ENCODE measurements at places on chromosomes 5 and 9.
A peak's percentile ranks its signal among the peaks of the same experiment; 100 is the strongest.

DNA sequence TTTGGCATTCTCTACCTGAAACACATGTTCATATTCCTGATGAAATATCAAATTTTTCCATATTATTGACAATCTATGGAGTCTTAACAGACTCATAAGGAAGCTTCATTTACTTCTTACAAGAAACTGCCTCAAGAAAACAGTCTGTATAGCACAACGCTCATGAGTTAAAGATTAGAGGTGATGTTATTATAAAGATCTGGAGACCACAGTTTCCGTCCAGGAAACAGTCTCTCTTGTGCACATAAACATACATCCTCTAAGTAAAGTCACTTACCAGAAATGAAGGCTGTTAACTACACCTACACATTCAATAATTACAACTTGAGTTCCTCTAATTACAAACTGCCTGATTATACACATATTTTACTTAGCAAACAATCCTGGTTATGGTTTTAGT, 86.9 kb downstream of the RAPGEF6 start:
- no peak for DNase-seq

DNA sequence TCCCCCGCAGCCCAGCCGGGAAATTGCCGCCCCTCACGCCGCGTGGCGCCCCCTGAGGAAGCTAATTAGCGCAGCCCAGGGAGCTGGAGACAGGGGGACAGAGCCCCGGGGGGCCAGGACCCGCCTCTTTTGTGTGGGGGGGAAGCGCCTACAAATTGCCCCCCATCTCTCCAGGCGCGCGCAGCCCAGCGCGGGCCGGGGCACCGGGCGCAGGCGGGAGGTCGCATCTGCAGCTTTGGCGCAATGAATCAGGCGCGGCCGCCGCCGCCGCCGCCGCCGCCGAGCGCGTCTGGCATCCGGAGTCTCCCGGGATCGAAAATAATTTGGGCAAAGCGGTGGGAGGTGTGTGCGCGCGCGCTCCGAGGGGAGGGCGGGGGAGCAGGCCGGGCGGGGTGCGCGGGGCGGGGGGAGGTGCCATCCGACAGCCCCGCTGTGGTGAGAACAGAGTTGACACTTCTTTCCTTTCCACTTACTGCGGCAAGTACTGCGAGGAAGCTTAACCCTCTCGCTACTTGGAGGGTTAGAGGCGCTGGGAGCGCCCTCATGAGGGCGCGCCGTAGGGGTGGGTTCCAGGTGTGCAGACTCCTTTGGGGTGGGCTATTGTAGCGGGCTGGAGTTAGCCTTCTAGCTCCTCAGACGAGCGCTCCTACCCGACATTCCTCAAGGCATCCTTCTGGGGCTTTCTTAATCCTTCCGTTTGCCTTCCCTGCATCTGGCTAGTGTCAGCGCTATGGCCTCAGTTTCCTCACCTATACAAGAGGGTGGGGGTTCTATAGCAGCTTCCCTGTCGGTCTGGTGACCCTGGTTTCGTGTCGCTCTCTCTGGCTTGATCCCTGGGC, 63.1 kb downstream of the CXXC5 start:
- DNase-seq: no peak

DNA sequence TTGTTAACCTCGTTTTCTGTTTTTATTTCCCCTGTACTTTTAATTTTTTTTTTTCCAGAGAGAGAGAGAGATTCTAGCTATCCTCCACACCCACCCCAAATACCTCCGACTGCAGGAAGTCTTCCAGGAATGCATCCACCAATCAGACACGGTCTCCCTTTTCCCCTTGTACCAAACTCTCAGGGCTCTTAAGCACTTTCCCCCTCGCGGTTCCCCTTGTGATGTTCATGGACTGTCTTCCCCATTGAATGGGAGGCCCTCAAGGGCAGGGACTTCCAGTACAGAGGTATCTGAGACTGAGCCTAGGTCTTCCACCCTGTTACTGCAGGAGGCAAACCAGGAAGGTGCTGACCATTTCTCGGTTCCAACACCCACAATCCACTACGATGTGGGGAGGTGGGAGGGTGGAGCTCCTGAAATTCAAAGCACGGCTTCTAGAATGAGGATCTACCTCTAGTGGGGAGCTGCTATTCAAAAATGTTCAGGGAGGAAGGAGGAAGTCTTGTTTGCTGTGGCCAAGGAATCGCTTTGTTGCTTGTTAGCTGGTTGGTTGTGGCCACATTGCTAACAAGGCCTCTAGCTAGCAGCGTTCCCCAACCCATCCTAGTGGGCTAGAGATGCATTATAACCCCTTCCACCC, 37.5 kb upstream of the PTGS1 start:
- no peak for DNase-seq

- DNase-seq: no peak
Measured at GRCh38 chr9:123382653-123383511, 26.9 kb downstream of the CRB2 start.

DNA sequence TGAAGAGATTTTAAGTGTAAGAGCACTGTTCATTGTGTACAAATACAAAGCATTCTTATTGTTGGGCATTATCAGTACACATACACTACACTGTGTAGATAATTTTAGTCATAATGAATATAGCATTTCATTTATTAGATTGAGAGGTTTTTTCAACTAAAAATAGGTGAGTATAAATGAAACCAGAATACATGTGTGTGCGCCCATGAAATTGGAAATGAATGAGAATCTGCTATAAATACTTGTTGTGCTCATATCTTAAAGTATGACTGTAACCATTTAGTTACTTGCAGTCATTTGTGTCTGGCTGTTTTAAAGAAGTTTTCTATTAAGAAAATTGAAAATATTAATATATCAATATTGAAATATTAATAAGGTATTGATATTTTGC, 189.0 kb upstream of the MEF2C start:
- no peak for DNase-seq

DNA sequence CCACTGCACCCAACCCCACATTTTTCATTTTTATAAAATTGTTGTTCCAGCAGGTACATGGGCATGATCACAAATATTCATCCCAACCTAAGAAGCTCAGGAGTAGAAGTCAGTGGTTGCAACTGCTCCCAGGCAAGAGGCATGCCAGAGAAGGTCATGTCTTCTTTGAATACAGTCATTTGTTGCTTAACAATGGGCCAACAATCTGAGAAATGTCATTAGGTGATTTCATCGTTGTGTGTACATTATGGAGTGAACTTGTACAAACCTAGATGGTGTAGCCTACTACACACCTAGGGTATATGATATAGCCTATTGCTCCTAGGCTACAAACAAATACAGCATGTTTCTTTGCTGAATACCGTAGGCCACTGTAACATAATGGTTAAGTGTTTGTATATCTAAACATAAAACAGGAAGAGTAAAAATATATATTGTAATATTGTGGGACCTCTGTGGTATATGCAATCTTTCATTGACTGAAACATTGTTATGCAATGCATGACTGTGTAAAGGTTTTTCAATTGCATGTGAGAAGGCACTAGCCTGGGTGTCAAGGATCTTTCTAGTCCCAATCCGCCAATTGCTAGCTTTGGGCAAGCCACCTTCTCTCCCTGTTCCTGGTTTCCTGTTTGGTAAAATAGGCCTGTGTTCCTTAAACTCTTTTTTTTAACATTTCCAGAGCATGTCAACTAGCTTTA, 27.6 kb downstream of the ATP10B start:
- no peak for DNase-seq

DNA sequence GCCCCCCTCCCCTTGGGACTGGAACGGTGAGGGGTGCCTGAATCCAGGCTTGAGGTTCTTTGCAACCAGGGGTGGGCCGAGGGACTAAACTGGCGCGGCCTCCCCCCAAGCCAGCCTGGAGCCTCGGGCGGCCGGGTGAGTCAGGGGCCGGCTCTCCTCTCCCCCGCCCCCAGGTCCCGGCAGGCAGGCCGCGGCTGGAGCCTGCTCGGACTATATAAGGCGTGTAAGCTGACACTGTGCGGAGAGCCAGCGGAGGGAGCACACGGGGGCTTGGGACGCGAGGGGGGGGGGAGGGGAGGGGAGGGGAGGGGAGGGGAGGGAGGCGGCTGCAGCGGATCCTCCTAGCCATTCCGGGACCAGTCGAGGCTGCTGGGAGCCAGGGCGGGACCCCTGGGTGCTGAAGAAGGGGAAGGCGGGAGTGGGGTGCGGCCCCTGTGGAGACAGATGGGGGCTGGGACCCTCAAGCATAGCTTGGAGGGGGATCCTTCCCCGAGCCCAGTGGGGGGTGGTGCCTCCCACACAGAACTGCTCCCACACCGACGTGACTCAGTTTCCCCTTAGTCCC, 595 bp downstream of the PDLIM7 start:
- peak; percentile 9 for DNase-seq

DNA sequence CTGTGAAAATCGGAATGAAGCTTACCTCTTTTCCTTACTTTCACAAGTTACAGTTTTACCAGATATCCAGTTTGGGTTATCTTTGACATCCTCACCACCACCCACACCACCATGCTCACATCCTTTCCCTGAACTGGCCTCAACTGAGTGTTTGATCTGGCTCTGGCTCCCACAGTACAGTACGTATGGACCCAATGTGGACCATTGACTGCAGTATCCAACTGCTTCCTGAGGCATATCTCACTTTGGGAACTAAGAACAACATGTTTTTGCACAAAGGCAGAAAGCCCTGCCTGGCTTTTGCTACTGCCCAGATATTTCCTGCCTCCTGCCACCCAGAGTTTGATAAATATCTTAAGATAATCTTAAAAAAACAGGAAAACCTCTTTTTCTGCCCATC, 1232.0 kb upstream of the CDH18 start:
- no peak for DNase-seq
